ENCODE measurements at places on chromosomes 2 and 18.

DNA sequence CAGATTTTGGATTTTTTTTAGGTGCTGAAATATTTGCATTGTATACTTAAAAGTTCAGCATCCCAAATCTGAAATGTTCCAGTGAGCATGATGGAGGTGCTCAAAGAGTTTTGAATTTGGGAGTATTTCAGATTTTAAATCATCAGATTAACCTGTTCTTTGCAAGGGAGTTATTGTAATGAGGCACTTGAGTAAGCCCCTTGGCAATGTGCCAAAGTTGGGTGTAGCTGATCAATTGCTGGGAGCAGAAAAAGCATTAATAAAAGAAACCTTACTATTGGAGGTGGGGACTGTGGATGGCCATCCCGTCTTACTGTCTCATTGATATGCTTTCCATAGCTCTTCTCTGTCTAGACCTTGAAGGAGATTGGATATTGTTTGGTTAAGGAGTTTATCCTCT, 28.3 kb downstream of the MALT1 start:
- no peak for DNase-seq

DNA sequence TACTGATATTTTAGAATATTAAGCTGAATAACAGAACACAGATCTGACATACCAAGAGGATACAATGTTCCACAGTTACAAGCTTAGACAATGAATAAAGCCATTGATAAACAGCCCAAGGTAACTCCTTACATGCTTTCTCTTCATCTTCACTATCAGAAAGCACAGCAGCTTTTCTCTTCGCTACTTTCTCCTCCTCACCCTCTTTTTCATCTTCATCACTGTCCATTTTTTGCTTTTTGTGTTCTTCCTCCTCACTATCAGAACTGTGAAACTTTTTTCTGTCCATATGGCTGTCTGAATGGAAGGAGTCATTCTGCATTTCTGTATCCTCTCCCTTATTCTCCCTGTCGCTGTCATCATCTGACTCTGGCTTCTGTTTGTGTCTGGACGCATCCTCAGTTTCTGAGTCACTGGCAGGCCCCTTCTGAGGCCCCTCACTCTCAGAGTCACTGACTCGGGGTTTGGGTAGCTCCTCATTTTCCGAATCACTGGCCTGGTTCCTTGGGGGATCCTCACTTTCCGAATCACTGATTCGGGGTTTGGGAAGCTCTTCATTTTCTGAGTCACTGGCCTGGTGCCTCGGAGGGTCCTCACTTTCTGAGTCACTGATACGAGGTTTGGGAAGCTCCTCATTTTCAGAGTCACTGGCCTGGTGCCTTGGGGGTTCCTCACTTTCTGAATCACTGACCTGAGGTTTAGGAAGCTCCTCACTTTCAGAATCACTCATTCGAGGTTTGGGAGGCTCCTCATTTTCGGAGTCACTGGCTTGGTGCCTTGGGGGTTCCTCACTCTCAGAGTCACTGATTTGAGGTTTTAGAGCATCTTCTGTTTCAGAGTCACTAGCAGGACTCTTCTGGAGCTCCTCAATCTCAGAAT, 21.5 kb downstream of the IWS1 start:
- DNase-seq = no peak

- no peak for DNase-seq
Measured at GRCh38 chr2:118049140-118049815, 35.4 kb upstream of the CCDC93 start.

DNA sequence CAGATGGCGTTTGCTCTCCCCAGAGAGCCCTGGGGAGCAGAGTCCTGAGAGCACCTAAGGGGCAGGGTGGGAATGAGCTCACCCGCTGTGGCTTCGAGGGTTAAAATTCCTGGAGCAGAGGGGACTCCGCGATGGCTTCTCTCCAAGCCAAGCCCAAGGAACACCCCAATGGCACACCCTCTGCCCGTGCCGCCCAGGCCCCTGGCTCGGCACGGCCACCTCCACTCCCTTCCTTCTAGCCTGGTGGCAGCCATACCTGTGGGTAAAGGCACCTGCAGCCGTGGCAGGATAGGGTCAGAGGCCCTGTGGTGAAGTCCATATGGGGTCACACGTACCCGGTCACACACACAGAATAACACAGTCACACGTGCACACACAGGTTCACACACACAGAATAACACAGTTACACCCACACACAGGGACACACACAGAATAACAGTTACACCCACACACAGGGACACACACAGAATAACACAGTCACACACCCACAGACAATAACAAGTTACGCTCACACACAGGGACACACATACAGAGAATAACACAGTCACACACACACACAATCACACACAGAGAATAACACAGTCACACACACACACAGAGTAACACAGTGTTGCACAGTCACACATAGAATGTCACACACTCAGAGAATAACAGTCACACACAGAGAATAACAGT, 50.5 kb downstream of the RAMP1 start:
- DNase-seq = no peak

- DNase-seq = no peak
Measured at GRCh38 chr2:109459485-109459884, 154.3 kb downstream of the SEPTIN10 start.

DNA sequence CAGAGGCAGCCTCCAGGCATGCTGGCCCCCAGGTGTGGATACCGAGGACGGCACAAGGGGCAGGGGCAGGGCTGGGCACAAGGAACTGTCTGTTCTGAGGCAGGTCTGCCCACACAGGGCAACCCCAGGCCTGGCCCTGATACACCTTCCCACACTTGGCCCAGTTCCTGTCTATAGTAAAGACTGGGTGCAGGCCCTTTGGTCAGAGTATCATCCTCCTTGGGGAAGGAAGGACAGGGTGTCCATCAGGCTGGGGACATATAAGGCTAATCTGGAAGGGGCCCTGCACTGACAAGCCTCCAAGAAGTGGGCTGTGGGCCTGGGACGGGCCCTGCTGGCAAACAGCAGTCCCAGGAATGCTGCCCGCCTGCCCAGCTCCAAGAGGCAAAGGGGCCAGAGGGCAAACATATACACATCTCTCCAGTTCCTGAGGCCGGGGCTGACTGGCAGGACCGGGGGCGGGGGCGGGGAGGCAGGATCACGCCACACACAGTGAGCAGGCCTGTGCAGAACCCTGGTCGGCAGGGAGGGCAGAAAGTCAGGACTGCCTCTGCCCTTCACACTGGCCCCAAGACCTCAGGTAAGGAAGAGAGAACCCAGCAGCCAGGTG, 18.9 kb downstream of the SDC1 start:
- no peak for DNase-seq

DNA sequence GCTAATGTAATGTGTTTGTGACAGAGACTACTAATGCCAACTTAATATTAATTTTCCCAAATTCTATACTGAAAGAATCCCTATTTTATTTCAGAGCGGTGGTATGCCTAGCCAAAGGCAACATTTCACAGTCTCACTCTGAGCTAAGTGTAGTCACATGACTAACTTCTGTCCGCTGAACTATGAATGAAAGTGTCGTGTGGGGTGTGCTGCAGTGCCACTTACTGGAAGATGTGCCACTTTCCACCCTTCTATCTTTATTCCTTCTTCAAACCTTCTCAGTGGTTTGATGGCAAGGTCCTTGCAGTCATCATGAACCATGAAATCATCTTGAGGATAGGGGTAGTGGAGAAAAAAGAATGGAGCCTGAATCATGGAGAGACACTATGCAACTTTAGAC, 47.3 kb upstream of the C1D start:
- DNase-seq = no peak

DNA sequence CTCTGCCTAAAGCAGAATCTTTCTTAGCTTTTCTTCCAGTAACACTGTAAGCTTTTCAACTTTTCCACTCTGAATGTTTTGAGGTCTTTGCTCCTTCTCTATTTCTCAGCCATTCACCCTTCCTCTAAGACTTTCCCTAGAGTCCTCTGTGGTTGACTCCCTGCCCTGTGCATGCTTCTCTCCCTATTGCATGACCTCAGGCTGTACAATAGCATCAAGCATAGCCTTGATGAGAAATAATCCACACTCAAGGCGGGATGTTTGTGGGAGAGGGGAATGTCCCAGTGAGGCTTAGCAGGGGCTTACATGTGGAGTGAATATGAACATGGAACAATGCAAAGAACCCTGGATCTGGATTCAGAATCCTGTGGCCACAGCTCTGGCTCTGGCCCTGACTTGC, 48.4 kb upstream of the IGFBP5 start:
- DNase-seq = no peak

- DNase-seq = no peak
Measured at GRCh38 chr2:173909846-173910245, 55.3 kb downstream of the SP3 start.

- no peak for DNase-seq
Measured at GRCh38 chr2:24332791-24333540, 27.4 kb downstream of the ITSN2 start.

GRCh38 chr2:144215701-144216675, 303.9 kb downstream of the ZEB2 start:
- no peak for DNase-seq

DNA sequence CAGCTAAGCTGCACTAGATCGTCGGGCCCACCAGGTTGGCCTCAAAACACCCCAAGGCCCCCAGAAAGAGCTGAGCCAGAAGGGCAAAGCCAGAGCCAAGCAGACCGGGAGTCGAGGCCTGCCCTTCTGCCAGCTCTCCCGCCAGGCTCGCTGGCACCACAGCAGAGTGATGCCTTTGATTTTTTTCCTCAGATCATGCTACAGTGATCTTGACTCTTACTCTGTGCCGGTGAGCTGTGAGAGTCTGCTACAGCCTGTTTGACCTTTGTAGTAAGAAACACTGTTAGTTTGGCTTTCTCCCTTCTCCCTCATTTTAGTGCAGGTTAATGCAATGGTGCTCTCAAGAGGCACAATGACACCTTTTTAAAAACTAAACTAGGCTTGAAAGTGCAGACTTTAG, 97.8 kb downstream of the ESCO1 start:
- DNase-seq = no peak

GRCh38 chr18:13605477-13605876, 120.9 kb downstream of the FAM210A start:
- no peak for DNase-seq

DNA sequence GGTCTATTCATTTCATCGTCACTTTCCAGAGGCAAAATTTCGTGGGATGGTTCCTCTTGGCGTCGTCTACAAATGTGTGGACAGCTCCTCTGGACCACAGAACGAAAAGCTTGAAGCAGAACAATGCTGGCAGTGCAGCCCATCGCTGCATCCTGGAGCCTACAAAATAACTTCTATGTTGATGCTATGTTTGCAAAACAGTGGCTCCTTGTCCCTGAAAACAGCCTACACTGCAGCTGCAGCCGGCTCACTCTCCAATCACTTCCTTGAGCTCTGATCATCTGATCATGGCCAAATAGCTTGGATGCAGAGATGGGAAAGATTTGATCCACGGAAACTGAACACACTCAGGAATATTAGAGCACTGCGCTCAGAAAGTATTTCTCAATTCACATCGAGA, 60.0 kb downstream of the DOCK10 start:
- no peak for DNase-seq

GRCh38 chr2:9232886-9233285, 26.3 kb downstream of the ASAP2 start:
- DNase-seq = no peak

DNA sequence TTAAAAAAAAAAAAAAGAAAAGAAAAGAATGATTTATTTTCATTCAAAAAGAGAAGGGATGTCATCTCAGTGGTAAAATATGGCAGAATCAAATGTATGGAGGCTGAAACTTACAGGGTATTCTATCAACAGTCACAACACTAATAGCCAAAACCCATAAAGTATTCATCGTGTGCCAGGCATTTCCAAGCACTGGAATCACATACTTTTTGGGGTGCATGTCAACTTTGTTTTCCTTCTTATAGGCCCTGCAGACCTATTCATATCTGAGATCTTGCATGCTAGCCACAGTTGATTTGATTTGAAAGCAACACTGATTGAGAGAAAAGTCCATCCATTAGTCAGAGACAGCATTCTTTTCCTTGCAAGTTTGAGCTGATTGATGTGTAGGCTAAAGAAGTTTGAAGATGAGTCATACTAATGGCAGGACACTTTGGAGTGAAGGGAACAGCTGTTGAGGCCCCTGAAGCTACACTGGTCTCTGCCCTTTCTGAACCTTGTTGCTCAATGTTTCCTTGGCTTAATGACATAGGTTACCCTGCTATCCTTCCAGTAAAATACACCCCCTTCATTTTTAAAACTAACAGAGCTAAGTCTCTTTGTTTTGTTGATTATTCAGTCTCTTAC, 22.0 kb downstream of the KATNAL2 start:
- no peak for DNase-seq

DNA sequence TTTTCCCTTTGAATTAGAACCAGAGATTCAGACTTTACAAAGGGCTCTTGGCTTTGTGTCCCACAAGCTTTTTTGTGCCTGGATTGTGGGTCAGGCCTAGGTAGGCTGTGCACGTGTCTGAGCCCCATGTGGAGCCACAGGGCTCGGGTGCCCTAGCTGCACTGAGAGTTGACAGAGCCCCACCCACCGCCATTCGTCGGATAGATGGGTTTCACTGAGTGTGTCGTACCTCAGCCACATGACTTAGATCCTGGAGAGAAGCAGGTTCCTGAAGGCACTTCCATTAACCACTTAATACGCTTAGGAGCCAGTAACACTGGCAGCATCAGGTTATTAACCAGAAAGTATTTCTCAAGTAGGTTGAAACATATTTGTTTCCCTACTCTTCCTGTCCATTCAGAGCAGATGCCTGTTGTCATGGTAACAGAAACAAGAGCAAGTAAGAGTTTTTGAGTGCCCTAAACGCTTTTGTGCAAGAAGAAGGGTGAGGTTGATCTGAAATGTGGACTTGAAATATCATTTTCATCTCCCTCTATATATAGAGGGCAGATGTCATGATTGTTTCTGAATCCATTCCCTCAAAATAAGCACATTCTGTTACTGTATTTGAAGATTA, 30.0 kb downstream of the ADCYAP1 start:
- no peak for DNase-seq

DNA sequence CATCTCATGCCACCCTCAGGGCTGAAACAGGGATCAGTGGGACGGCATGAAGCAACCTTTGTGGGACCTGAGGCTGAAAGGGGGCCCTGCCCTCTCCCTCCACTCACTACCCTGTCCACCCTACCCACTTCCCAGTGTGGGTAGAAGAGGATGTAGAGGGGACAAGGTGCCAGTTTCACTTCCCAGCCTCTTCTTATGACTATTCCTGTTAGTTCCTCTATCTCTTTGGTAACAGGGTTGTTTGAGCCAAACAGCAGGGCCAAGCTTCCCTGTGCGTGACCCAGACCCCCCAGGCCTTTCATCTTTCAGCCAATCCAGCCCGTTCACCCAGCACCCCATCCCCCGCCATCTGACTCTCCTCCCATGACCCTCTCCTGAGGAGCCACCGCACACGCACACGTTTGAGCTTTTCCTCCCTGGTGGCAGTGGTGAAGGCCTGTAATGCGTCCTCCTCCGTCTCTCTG, 82.3 kb downstream of the STPG4 start:
- DNase-seq = no peak

DNA sequence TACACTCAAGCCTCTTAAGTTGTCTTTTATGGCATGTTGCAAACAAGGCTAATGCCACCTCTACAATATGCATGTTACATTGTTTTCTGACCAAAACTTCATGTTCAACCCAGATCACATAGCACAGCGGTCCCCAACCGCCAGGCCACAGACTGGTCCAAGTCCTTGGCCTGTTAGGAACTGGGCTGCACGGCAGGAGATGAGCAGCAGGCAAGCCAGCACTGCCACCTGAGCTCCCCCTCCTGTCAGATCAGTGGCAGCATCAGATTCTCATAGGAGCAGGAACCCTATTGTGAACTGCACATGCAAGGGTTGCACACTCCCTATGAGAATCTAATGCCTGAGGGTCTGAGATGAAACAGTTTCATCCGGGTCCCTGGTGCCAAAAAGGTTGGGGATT, 324.8 kb upstream of the CHAC2 start:
- DNase-seq = no peak

- no peak for DNase-seq
Measured at GRCh38 chr2:108612153-108612513, 77.9 kb downstream of the LIMS1 start.

- no peak for DNase-seq
Measured at GRCh38 chr2:187505065-187505672, 49.1 kb downstream of the TFPI start.

All from T-helper 22 cell (primary cell).